Hematopoietic multipotent progenitor cell treated with erythropoietin and hydrocortisone succinate and interleukin-3 and kit ligand, for 17 days (in vitro differentiated cells): ENCODE measurements at places on chromosomes 16 and 17.

- no peak for DNase-seq
Measured at GRCh38 chr16:87041286-87041685, 275.9 kb downstream of the C16orf95 start.

- no peak for DNase-seq
Measured at GRCh38 chr17:53571342-53571741, 251.4 kb upstream of the KIF2B start.

- no peak for DNase-seq
Measured at GRCh38 chr17:10776381-10776780, 27.5 kb downstream of the TMEM238L start.

GRCh38 chr17:48825446-48826381, 5.1 kb upstream of the CALCOCO2 start:
- DNase-seq: no peak

GRCh38 chr17:4934173-4934979, 2.3 kb downstream of the GP1BA start:
- DNase-seq: no peak

- no peak for DNase-seq
Measured at GRCh38 chr16:61940611-61941010, 95.6 kb downstream of the CDH8 start.

- DNase-seq: no peak
Measured at GRCh38 chr17:8360260-8360659, 16.2 kb downstream of the KRABD2 start.

- DNase-seq: no peak
Measured at GRCh38 chr16:53744449-53744848, 40.5 kb downstream of the FTO start.

DNA sequence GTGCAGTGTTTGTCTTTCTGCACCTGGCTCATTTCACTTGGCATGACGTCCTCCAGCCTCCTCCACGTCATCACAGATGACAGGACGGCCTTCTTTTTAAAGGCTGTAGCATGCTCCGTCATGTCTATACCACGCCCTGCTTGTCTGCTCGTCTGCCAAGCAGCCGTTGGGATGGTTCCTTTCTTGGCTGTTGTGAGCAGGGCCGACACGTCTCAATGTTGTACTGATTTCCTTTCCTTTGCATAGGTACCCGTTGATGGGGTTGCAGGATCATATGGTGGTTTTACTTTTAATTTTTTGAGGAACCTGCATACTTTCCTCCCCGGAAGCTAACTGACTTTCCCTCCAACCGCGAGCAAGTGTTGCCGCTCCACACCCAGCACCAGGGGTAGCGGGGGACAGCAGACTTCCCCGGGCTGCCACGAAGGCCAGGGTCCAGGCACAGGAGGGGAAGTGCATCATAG, 212.2 kb upstream of the ZNF469 start:
- no peak for DNase-seq

DNA sequence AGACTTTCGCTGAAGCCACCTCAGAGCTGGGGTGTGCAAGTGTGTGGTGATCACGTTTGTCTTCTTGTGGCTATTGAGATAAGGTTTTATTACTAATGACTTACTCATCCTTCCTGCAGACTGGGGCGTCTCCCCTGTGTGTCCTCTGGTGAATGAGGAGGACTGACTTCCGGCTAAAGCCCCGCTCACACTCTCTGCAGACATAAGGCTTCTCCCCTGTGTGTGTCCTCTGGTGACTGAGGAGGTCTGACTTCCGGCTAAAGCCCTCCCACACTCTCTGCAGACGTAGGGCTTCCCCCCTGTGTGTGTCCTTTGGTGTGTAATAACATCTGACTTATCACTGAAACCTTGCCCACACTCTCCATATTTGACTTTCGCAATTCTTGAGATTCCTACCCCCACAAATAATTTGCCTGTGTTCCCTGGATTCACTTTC, 19.4 kb downstream of the PRDM7 start:
- no peak for DNase-seq

- DNase-seq: peak; percentile 75
Measured at GRCh38 chr17:32299580-32300164, 34.0 kb downstream of the RHBDL3 start.

DNA sequence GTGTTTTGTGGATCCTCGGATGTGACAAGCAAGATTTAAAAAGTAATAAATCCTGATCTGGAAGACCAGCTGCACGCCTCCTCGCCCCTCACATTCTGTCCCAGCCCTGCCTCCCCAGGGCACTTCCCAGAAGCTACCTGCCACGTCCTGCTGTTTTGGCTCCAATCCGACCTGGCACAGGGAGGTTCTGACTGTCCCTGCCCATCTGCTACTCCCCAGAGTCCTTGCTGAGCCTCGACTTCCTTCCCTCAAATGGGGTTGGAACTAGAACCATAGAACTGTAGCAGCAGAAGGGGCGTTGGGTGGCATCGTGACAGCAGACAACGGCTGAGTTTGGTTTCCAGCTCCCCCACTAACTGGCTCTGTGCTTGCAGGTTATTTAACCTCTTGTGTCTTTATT, 71.7 kb downstream of the RPH3AL start:
- DNase-seq: no peak

- no peak for DNase-seq
Measured at GRCh38 chr17:15083225-15083624, 181.9 kb downstream of the PMP22 start.

DNA sequence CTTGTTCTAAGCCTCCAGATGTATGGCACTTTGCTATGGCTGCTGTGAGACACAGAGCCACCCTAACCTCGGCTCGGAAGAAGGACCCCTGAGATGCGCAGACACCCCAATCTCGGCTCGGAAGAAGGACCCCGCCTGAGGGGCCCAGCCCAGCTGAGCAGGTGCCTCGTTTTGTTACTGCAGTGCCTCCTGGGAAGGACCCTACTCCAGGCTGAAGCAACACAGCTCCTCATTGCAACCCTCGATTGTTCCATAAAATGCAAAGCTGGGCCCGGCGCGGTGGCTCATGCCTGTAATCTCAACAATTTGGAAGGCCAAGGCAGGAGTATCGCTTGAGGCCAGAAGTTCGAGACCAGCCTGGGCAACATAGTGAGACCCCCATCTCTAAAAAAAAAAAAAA, 61.3 kb downstream of the C16orf95 start:
- DNase-seq: no peak

- DNase-seq: peak; percentile 39
Measured at GRCh38 chr17:46822388-46822921, 4.0 kb upstream of the WNT3 start.

GRCh38 chr16:57235128-57236021, 9.7 kb upstream of the ARL2BP start:
- no peak for DNase-seq

GRCh38 chr16:78537511-78537910, 438.1 kb downstream of the WWOX start:
- no peak for DNase-seq

GRCh38 chr17:8500609-8501008, 64.9 kb downstream of the NDEL1 start:
- DNase-seq: no peak

DNA sequence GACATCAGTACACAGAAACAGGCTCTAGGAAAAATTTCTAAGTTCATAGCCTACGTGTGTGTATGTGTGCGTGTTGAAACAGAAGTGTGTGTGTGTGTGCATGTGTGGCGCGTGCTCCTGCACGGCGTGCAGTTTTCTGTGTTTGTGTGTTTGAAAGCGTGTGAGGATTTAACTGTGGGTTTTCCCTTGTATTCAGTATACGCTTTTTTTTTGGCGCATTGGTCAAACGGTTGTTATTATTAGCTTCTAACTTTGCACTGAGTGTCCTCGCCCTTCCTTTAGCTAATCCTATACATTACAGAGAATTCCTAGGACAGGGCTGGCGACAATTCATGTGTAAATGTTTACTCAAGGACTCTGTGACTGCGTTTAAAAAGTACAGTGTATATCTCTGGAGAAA, 23.0 kb downstream of the TMC6 start:
- no peak for DNase-seq

GRCh38 chr17:38329808-38330730, 13.7 kb downstream of the GPR179 start:
- DNase-seq: no peak

GRCh38 chr16:4116325-4117249, at the start of gene ADCY9:
ADCY9 (minus strand) TSS chr16:4116442; CDS start chr16:4115442, 1,000 bp downstream.
- DNase-seq: peak; percentile 48

- no peak for DNase-seq
Measured at GRCh38 chr16:72430121-72430520, 258.2 kb upstream of the PMFBP1 start.

GRCh38 chr16:67393788-67394154, 473 bp upstream of the TPPP3 start:
- DNase-seq: no peak

DNA sequence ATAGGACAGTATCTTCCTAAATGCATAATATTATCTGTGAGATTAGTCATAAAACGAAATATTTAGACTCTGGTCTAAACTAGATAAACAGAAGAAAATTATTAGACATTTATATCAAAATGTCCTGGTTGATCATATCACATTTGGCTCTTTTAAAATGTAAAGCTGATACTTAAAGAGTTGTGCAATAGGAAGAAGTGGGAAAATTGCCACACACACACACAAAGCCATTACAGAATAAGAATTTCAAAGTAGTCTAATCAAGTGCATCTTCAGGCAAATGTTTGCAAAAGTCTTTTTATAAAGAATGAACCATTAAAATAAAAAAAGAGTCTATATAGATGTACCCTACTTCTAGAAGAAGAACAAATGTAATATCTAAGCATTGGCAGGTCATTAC, 301.7 kb downstream of the KIF2B start:
- no peak for DNase-seq

GRCh38 chr17:56593646-56594319, at the start of gene NOG:
NOG (plus strand) TSS chr17:56593699; CDS start chr17:56594224, 525 bp downstream.
- no peak for DNase-seq

GRCh38 chr17:958712-959451, 20.7 kb downstream of the NXN start:
- DNase-seq: no peak

GRCh38 chr16:11233727-11234376, 22.2 kb downstream of the SOCS1 start:
- no peak for DNase-seq

DNA sequence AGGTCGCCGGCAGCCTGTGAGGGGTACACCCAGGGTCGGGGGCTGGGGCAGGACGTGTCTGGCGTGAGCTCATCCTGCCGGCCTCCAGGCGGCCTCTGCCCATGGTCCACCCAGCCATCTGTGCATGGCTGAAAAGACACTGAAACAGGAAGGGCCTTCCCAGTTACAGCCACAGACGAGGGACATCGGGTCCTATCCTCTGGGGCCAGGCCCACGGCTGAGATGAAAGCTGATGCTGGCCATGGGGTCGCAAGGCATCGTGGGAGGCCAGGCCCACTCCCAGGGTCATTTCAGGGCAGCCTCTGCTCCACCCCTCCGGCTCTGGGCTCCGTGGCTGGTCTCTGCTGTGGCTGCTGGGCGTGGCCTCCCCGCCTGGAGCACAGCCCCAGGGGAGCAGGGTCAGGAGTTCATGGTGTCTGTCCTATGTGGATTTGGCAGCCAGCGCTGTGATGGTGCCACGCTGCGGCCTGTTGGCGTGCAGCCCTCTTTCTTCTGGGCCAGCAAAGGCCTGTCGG, 16.6 kb upstream of the ATP6V0C start:
- no peak for DNase-seq

GRCh38 chr17:78965491-78965924, 14.2 kb downstream of the LGALS3BP start:
- no peak for DNase-seq

- DNase-seq: no peak
Measured at GRCh38 chr16:51163894-51164566, 13.0 kb upstream of the SALL1 start.

GRCh38 chr17:76540381-76541300, 797 bp downstream of the PRCD start:
- no peak for DNase-seq

- no peak for DNase-seq
Measured at GRCh38 chr16:28000314-28001169, 63.0 kb downstream of the GSG1L start.

- DNase-seq: no peak
Measured at GRCh38 chr17:12958786-12959185, 59.0 kb downstream of the ELAC2 start.

- no peak for DNase-seq
Measured at GRCh38 chr16:50192386-50193050, 39.4 kb downstream of the TENT4B start.

GRCh38 chr17:70136131-70136530, 33.2 kb upstream of the KCNJ2 start:
- DNase-seq: no peak

GRCh38 chr17:37836593-37836992, 87.6 kb upstream of the TBC1D3K start:
- no peak for DNase-seq

DNA sequence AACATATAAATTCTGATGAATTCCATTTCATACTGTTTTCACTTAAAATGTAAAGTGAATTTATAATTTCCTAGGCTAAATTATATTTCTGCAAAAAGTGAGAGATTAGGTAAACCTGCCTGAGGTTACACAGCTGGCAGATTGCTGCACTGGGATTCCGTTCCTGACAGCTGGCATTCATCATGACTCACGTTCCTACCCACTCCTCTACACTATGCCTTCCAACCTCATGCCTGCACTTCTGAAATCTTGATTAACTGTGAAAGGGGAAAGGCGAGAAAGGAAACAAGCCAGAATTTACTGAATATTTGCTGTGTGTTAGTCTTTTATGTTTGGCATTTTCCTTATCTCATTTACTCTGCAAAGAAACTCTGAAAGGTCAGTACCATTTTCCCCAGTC, 73.3 kb upstream of the MON1B start:
- no peak for DNase-seq

DNA sequence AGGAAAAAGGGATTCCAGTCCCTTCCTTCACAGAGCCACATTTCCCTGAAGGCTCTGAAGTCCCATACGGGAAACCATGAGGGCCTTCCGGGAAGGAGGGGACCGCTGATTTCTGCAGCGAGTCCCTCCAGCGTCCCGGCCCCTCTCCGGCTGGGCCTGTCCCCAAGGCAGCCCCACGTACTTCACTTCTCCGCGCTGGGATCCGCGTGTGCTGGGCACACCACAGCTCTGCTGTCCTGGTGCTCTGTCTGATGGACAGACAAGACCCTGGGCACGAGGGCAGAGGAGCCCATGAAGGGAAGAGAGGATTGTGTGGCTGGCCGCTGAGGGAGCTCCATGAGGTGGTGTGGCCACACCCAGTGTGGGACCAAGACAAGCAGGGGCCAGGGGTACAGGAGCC, 57.1 kb downstream of the PRMT7 start:
- DNase-seq: no peak
